Heart right ventricle (tissue), 16 donors: ENCODE measurements at places on chromosomes 11 and 22. TPM values are rescaled to one million over a fixed set of nuclear protein-coding genes. Genes with fewer than 3 reads are reported as not detected.
A peak's percentile ranks its signal among the peaks of the same experiment; 100 is the strongest.

KCNK7 gene
- 1.2 TPM for total RNA-seq

SYT7 gene
- 26.1 TPM for total RNA-seq

PHETA2 gene
- total RNA-seq, result 2.9 TPM

MS4A4A gene
- 3.0 TPM for total RNA-seq

GRCh38 chr11:10118865-10119264 is 175.2 kb downstream of the SBF2 start:
- no peak for DNase-seq

DNA sequence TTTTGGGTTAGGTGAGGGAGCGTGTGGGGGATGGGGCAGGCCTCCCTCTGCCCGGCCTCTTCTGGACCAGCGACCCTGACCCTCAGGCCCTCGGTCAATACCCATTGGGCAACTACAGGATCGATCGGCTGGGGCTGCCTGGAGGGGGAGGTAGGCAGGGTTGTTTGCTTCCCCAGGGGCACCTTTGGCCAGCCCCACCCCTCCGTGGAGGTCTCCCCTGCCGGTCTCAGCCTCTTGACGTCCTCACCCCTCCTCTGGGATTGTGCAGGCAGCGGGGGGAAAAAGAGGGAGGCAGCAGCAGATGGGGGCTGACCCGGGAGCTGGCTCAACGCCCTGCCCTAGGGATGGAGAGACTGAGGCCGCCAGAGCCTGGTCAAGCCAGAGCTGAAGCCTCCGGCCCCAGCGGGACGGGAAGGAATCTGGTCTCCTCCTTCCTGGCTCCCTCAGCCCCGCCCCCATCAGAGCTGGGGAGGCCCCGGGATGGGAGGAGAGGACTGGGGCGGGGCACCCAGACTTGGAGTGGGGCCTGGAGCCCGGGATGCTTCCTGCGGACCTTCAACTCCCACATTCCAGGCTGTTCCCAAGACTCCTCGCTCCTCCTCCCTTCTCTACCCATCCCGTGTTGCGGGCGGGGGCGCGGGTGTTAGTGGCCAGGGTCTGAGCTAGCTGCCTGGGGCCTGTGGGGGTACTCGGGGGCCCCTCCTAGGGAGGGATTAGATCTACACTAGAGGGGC is 14.4 kb upstream of the CDC42EP1 start:
- DNase-seq, result peak; percentile 95

DNA sequence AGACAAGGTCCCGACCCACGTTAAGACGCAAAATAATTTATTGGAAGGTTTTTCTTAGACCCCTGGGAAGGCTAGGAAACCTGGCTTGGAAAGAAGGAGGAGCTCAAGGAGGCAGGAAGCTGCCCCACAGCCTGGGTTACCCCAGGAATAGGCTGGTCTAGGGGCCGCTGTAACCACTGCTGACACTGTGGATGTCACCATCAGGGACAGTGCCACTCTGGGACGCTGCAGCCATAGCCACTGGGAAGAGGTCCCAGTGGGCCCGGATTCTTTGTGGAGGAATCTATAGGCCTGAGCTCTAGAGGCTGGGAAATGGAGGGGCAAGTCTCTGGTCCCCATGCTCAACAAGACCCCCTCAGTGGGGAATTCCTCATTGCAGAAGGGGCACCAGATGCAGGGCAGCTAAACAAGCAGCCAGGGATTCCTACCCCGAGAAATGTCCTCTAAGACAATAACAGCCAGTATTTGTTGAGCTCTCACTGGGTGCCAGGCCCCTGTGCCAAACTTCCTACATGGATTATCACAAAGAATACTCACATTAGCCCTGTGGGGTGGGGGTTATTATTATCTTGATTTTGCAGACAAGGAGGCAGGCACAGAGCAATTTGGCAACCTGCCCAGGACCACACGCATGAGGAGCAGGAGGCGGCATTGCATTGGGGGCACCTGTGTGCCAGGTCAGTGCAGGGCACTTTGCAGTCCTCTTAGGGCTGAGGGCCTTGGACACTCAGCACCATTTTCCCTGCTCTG is 19.5 kb upstream of the CHKA start:
- no peak for DNase-seq

DNA sequence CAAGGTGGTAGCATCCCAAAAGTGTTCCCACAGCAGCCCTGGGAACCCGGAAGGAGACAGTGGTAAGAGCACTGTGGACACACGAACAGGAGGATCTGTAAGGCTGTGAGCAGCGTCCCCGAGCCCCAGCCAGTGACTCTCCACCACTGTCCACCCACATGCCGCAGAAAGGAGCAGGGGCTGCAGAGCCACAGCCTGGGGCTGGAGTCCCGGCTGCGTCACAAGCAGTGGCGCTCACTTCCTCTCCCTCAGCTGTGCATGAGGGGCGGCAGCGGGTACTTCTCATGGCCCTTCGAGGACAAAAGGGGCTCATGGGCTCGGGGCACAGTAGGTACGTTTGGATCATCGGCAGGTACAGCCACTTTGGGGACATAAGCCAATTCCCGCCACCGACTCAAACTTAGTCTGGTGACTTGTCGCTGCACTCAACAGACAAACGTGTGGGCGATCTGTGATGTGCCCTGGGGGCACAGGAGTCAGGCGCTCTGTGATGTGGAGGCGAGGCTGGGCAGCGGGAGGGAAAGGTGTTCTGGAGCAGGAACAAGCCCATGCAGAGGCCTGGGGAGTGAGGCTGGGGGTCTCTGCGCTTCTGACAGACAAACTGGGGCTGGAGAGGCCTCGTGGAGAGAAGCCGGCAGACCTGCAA is 68.5 kb downstream of the SCUBE1 start:
- no peak for DNase-seq

DNA sequence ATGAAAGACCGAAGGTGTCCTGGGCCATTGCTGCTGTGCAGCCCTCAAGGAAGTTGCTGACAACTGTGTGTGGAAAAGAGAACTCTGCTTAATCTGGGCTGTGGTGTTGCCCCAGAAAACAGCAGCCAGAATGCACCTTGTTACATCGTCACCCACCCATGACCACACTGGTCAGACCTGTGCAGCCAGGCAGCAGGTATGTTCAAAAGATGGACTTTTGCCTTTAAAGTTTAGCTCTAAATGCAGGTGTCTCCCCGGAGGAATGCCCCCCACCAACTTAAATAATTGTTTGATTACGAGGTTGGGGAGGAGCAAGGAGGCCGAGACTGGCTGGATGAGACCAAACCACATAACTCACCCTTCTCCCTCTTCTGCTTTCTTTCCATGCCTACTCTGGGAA is 15.3 kb upstream of the POLA2 start:
- DNase-seq, result no peak

GRCh38 chr11:110298301-110298765 is 1.9 kb upstream of the RDX start:
- DNase-seq, result no peak

GRCh38 chr11:40877981-40878380 is 581.5 kb downstream of the LRRC4C start:
- no peak for DNase-seq
